T-helper 1 cell (primary cell): ENCODE measurements at places on chromosomes 1 and 21.

GRCh38 chr1:93977598-93977945 lies 68.3 kb upstream of the GCLM start:
- DNase-seq = no peak

- no peak for DNase-seq
Observed at GRCh38 chr1:37726751-37727585, 34.7 kb downstream of the CDCA8 start.

- DNase-seq = no peak
Observed at GRCh38 chr1:96059736-96060135, 661.8 kb upstream of the PTBP2 start.

- no peak for DNase-seq
Observed at GRCh38 chr1:239601108-239601507, 214.7 kb downstream of the CHRM3 start.

GRCh38 chr1:182281541-182281940 lies 110.0 kb downstream of the GLUL start:
- no peak for DNase-seq

GRCh38 chr1:12521096-12521495 lies 96.9 kb downstream of the DHRS3 start:
- no peak for DNase-seq

GRCh38 chr1:155178441-155179111 lies 4.9 kb downstream of the TRIM46 start:
- no peak for DNase-seq

DNA sequence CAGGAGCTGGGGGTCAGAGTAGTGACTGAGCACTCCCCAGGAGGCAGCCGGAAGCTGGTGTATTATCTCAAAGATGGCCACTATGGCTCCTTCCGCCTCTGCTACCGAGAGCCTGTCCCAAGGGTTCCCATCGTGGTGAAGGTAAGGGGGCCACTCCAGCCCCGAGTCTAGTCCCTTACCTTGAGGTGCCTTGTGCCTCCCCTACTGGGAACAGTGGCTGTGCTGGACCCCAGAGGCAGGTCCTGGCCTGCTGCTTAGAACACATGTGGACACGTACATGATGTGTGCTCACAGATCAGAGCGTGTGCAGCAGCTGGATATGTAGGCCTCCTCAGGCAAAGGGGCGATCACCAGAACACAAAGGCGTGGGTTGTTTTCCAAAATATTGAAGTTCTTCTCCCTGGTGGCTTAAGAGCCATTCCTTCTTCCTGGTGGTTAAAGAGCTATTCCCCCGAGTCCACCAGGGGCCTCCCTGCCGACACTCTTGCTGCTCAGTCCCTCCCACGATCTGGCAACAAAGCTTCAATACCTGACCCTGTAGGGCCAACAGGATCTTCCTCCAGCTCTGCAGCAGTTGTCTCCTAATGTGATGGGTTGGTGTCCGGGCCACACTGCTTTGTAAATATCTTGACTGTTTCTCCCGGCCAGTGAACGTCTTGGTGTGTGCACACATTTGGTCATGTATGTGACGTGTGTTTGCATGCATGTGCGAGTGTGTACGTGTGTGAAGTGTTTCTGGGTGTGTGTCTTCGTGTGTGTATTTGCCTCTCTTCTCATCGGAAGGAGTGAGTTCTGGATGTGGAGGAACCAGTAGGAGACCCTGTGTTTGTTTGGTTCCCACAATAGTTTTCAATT lies 68.4 kb upstream of the TINAGL1 start:
- DNase-seq = no peak

- no peak for DNase-seq
Observed at GRCh38 chr21:46307625-46308024, 16.0 kb downstream of the C21orf58 start.

- DNase-seq = no peak
Observed at GRCh38 chr1:230232371-230232771, 165.3 kb downstream of the GALNT2 start.

DNA sequence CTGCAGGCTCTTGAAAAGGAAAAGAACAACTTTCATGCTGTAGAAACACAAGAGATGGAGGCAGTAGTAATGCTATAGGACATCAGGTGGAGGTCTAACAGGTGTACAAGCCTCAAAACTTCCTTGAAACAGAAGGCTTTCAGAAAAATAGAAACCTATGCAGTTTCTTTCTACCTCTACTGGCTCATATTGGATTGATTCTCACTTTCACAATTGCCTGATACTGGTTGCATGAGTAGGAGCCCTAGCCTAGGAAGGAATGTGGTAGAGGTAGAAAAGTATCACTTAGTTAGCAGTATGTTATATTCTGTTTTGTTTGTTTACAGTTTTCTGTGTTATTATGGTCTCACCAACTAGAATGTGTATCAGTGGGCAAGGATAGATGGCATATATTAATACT lies 175.4 kb upstream of the GORAB start:
- DNase-seq = no peak

- no peak for DNase-seq
Observed at GRCh38 chr21:15617964-15618363, 111.8 kb upstream of the USP25 start.

- DNase-seq = no peak
Observed at GRCh38 chr1:2019172-2019543, at the start of gene GABRD. Gene GABRD (plus strand): TSS chr1:2019345. CDS start chr1:2019424, 79 bp downstream.

- no peak for DNase-seq
Observed at GRCh38 chr1:26961826-26962225, 1.6 kb upstream of the KDF1 start.

GRCh38 chr1:195738966-195739650 lies 869.1 kb downstream of the KCNT2 start:
- no peak for DNase-seq

GRCh38 chr1:17851056-17851455 lies 95.9 kb downstream of the ACTL8 start:
- no peak for DNase-seq

DNA sequence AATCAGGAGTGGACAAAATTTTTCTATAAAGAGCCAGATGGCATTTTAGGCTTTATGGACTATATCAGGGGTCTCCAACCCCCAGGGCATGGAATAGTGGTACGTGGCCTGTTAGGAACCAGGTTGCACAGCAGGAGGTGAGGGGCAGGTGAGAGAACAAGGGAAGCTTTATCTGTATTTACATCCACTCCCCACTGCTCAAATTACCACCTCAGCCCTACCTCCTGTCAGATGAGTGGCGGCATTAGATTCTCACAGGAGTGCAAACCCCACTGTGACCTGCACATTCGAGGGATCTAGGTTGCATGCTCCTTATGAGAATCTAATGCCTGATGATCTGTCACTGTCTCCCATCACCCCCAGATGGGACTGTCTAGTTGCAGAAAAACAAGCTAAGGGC lies 13.9 kb downstream of the PHTF1 start:
- no peak for DNase-seq

GRCh38 chr1:193799948-193800690 lies 613.7 kb upstream of the B3GALT2 start:
- DNase-seq = no peak

GRCh38 chr1:95371666-95372282 lies 137.8 kb downstream of the RWDD3 start:
- DNase-seq = no peak

- no peak for DNase-seq
Observed at GRCh38 chr1:21816602-21817302, 4.7 kb downstream of the LDLRAD2 start.

- DNase-seq = no peak
Observed at GRCh38 chr1:43322506-43322905, 15.1 kb upstream of the MPL start.

- no peak for DNase-seq
Observed at GRCh38 chr1:220700556-220701179, 10.5 kb downstream of the C1orf115 start.

DNA sequence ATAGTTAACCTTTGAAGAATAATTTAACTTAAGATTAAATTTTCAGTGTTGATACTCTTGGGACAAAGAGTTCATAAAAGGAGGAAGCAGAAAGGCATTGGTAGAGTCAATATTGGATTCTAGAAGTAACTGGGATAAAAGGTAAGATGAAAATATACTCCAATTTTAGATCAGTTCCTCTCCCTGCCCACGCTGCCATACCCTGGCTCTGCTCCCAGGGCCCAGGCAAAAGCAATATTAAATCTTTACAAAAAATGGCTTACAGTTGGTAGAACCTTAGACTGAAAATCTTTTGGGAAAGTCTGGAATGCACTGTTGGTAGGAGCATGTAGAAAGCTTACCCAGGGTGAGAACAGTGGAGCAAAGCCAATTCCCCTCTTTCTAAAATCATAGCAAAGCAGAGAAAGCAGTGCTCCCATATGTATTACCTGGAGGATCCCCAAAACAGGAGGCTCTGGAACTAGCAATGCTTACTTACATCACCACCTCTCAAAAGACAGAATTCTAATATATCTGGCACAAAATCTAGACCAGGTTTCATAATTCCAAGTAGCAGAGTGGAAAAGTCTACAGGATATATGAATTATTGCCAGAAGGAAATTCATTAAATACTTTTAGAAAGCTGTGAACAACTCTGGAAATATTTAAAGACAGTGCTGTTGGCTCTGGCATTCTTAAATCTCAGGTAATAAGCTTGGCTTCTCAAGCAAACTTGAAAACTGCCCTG lies 24.5 kb downstream of the KIAA0319L start:
- DNase-seq = no peak

DNA sequence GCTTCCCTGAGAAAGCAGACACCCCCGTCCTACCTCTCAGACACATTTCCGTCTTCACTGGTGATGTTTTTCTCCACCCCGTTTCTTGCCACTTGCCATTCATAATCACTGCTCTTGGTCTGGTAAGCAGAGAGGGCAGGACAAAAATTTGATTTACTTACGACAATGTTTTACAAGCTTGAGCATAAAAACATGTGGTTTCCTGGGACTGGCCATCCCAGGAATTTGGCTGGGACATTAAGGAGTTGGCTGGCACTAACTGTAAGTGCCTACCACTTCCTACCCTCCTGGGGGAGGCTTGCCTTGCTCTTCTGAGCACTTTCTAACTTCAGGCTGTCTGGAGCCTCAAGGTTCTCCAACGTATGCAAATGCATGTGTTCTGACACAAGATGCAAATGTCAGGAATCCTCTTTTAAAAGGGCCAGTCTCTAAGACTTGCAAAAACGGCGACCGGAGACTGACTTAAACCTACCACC lies 24.2 kb downstream of the ZBTB18 start:
- DNase-seq = no peak

- DNase-seq = no peak
Observed at GRCh38 chr1:24257373-24257772, 61.8 kb upstream of the GRHL3 start.

DNA sequence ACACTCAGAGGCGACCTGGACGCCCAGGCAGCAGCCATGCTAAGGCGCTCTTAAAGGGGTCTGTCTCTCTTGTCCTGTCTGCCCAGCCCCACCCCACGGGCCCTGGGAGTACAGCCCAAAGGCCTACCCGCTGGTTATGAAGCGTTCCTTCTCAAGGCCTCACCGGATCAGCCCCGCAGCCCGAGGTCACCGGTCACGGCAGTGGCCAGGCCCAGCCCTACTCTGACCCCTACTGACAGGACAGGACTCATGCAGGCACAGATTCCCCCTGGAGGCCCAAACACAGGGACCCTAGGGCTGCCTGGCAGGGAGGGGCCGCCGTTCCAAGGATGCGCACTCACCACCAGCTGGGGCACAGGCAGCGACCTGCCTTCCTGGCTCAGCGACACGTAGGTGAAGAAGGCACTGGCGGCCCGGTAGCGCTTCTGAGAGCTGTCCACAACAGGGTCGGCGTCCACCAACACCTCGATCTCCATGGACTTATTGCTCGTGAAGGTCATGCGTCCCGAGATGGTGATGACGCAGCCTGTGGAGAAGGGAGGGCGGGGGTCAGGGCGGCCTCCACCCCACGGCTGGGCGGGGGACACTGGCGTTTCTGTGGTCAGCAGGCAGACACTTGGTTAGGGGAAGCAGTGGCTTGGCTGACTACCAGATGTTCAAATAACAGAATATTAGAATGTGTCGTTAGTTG lies 20.0 kb upstream of the GPR153 start:
- no peak for DNase-seq

DNA sequence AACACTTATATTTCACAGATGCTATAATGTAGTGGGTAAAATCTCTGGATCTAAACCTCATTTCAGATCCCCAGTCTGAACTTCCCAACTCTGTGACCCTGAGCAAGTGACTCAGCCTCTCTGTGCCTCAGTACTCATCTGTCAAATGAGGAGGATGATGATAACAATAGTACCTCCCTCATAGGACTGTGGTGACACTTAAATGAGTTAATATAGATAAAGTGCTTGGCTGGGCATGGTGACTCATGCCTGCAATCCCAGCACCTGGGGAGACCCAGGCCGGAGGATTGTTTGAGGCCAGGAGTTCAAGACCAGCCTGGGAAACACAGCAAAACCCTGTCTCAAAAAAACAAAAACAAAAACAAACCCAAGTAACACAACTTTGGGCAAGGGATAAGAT lies 4.7 kb upstream of the ECE1 start:
- DNase-seq = no peak

DNA sequence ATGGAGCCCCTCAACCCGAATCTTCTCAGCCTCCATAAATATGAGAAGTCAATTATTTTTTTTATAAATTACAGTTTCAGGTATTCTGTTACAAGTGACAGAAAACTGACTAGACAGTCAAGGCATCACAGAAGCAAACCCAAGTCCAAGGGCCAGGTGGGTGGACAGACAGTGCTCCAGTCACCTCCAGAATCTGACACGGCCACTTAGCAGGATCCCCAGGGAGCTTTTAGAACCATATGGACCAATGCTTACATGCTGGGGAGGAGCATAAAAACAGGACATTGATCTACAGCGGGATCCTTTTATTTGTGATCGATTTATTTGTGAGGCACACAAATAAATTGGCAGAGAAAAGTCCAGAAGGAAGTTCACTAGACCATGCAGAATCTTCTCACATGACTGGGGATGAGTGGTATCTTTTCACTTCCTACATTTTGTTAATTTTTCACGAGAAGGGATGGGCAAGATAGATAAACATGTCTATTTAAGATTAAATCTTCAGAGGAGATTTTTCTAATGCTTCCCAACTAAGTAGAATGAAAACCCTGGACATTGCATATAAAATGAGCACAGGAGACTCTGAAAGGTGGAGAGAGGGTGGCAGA lies 15.0 kb downstream of the ZNF496 start:
- no peak for DNase-seq

GRCh38 chr1:31628931-31629556 lies 11.6 kb downstream of the HCRTR1 start:
- DNase-seq = no peak

- DNase-seq = no peak
Observed at GRCh38 chr1:89259283-89259971, 13.2 kb downstream of the GBP5 start.

DNA sequence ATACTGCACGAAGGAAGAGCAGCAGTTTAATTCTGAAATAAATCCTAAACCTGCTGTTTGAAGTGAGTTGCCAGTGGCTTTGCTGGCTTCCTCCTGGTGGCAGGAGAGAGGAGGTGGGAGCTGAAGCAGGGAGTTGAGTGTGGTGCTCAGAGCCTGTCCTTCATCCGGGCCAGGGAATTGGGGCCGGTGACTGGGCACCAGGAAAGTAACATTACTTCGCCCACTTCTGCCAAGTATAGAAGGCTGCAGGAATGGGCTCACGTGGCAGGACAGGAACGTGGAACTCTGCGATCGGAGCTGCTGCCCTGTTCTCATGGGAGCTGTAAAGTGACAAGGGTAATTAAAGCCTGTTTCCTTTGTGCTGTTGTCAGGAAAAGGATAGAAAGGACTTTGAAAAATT lies 8.7 kb downstream of the TOR3A start:
- DNase-seq = no peak
